NT2/D1 (cell line): ENCODE measurements at places on chromosomes 5 and 9.

- peak; percentile 23 for DNase-seq
Observed at GRCh38 chr5:150112201-150113046, 26.1 kb upstream of the CSF1R start.

DNA sequence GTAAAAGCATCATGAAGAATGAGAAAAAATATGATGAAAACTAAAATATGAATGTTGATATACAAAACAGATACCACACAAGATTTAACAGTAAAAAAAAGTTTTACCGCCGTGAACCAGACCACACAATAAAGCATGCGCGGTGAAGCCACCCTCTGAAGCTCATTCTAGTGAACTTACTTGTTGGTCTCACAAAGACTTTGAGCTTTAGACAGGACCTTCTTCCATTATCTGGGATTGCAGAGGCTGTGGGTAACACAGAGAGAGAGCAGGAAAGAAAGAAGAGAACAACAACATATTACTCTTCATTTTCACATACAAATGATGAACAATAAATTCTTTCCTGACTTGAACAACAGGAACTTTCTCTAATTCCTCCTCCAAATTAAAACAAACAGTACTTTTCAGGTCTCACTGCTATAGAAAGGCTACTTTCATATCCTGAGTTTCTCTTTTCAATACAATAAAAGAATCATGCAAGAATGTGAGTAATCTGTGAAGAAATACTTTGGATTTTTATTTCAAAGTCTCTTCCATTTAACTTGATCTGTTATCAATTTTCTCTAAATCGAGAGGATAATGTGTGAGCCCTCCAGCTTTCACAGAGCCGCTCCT, 283.1 kb downstream of the EFNA5 start:
- no peak for DNase-seq

- DNase-seq: no peak
Observed at GRCh38 chr5:66344544-66344943, 200.4 kb downstream of the SREK1 start.

DNA sequence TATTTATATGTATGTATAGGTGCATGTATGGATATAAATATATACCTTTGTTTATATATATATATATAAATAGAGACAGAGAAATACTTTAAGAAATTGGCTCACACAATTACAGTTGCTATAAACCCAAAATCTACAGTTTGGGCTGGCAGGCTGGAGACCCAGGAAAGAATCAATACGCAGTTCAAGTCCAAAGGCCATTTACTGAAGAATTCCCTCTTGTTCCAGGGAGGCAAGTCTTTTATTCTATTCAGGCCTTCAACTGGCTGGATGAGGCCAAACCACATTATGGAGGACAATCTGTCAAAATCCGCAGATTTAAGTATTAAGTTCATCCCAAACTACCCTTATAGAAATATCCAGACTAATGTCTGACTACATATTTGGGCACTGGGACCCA, 144.7 kb downstream of the ARL15 start:
- DNase-seq: no peak

- DNase-seq: no peak
Observed at GRCh38 chr5:80177236-80177635, 78.6 kb downstream of the SERINC5 start.

GRCh38 chr9:89751079-89751825, 146.4 kb downstream of the GADD45G start:
- DNase-seq: no peak

GRCh38 chr5:34490506-34491250, 165.4 kb upstream of the RAI14 start:
- no peak for DNase-seq

GRCh38 chr9:89706731-89707191, 101.9 kb downstream of the GADD45G start:
- no peak for DNase-seq

DNA sequence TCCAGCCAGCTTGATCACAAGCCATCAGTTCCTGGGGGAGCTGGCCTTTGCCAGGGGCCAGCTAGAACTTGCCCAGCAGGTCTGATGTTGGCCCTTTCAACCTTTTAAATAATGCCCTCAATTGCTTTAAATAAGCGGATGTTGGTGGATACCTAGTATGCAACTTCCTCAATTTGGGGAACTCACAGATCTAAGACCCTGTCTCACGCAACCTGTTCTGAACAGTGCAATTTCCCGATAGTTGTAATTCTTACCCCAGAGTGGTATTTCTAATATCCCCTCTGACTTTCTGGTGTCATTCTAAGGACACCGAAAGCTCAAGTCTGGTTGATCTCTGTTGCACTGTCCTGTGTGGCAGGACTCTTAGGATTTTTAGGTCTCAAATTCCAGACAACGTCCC, 23.1 kb downstream of the GALNT12 start:
- no peak for DNase-seq
